Stimulated activated CD8-positive, alpha-beta memory T cell treated with anti-CD3 and anti-CD28 coated beads, Interleukin-7, amount 100 ng/mL, for 1 hour (primary cell): ENCODE measurements at places on chromosomes 1 and 21.

DNA sequence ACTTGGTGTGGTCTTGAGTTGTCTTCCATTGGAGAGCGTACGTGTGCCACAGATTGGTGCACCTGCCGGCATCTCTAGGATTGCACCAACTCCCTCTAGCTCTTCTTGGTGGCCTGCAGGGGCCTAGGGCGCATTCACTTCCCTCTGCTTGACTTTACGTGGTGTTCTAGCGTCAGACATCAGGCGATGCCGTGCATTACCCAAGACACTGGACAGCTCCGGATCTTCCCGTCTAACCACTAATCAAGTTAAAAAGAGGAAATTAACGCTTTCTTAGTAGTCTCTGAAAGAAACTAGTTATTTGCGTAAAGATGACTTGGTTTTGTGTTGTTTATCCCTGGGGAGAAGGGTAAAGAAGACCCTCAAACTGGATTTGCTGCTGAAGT is 510 bp upstream of the IL10RB start:
- DNase-seq: no peak

- no peak for DNase-seq
Measured at GRCh38 chr1:160466961-160467360, 56.1 kb downstream of the SLAMF6 start.

GRCh38 chr1:19199329-19199968 is 10.6 kb downstream of the UBR4 start:
- no peak for DNase-seq

- no peak for DNase-seq
Measured at GRCh38 chr1:8516278-8516777, 198.4 kb downstream of the SLC45A1 start.

DNA sequence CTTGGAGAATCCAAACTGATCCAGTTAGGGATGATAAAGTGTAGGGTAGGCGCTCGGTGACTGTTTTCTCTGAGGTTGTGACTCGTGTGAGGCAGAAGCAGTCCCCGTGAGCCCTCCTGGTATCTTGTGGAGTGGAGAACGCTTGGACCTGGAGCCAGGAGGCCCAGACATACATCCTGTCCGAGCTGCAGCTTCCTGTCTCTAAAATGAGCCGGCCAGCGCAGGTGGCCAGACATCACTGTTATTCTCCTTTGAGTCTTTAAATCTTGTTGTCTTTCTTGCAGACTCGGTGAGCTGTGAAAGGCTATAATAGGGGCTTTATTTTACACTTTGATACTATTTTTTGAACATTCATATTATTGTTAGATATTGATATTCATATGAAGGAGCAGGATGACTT is 12.3 kb downstream of the PCSK9 start:
- no peak for DNase-seq

DNA sequence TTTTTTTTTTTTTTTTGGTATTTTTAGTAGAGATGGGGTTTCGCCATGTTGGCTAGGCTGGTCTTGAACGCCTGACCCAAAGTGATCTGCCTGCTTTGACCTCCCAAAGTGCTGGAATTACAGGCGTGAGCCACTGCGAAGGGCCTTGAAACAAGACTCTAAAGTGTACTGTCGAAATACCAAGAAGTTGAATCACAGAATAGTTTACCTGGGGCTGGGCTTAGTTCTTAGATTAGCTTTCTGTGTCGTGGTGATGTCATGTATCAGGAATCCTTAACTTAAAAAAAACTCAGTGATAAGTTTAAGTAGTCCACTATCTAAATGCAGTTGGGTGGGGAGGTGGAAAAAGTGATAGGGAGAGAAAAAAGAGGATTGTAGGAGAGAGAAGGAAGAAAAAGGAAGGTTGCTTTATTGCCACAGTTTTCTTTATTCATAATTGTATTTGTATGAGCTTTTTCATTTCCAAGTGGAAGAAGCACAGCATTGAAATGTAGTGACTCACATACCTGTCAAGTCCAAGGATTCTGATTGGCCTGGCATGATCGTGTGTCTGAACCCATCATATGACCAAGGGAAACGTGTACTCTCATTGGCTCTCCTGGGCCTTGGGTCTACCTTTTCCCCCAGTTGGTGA is 13.4 kb downstream of the ITSN1 start:
- no peak for DNase-seq

GRCh38 chr1:107232426-107232825 is 91.6 kb downstream of the NTNG1 start:
- no peak for DNase-seq

DNA sequence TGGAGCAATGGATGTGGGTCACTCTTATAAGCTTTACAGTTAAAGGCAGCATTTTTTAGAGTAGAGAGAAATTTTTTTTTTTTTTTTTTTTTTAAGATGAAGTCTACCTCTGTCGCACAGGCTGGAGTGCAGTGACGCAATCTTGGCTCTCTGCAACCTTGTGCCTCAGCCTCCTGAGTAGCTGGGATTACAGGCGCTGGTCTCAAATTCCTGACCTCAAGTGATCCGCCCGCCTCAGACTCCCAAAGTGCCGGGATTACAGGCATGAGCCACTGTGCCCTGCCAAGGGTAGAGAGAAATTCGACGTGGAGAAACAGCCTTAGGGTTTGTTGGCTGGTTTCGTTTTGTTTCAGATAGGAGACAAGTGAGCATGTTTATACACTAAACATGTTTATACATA is 594.2 kb upstream of the ADAMTS5 start:
- no peak for DNase-seq

- DNase-seq: no peak
Measured at GRCh38 chr1:41314376-41315145, 46.7 kb upstream of the FOXO6 start.

DNA sequence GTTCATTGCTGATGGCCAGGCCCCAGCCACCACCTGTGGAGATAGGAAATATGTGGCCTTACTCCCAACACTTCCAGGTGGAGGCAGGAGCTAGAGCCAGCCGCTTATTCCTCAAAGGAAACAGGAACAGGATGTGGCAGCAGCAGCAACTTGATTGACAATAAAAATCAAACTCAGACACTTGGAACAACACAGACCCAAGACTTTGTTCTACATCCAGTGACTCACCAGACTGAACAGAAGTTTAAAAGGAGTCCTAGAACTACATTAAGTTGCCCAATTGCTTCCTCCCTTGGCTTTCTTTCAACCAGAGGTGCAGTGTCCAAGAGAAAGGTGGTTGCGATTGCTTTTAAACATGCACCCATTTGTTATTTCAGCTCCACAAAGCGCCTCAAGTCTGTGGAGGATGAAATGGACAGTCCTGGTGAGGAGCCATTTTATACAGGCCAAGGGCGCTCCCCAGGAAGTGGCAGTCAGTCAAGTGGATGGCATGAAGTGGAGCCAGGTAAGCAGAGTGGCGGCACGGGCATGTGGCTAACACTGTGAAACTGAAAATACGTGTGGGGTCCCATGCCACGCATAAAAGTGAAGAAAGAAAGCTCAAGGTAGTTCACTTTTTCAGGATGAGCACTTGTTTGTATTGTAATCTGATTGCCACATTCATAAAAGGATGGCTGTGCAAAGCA is 276.6 kb downstream of the NFIA start:
- no peak for DNase-seq
